Left renal cortex interstitium (tissue), 4 donors: ENCODE measurements at places on chromosomes 4 and X. TPM values are rescaled to one million over a fixed set of nuclear protein-coding genes. Genes with fewer than 3 reads are reported as not detected.

- DNase-seq = no peak
These were observed 43.5 kb upstream of the PAK3 start for GRCh38 chrX:111052478-111052877.

- no peak for DNase-seq
These were observed 101.9 kb downstream of the ARHGAP10 start for GRCh38 chr4:147833741-147834140.

- DNase-seq = peak; percentile 57
These were observed 2.8 kb upstream of the PCDH7 start for GRCh38 chr4:30717208-30718020.

- no peak for DNase-seq
These were observed 1.2 kb downstream of the HMGB3 start for GRCh38 chrX:150984169-150984824.

- DNase-seq = no peak
These were observed 2.4 kb downstream of the XAGE3 start for GRCh38 chrX:52865343-52865998.

- no peak for DNase-seq
These were observed 1.8 kb downstream of the TBC1D25 start for GRCh38 chrX:48541140-48541814.

GRCh38 chr4:122978109-122978508 is 55.7 kb upstream of the NUDT6 start:
- DNase-seq = no peak

GRCh38 chr4:96599752-96600151 is 759.9 kb downstream of the PDHA2 start:
- no peak for DNase-seq

DNA sequence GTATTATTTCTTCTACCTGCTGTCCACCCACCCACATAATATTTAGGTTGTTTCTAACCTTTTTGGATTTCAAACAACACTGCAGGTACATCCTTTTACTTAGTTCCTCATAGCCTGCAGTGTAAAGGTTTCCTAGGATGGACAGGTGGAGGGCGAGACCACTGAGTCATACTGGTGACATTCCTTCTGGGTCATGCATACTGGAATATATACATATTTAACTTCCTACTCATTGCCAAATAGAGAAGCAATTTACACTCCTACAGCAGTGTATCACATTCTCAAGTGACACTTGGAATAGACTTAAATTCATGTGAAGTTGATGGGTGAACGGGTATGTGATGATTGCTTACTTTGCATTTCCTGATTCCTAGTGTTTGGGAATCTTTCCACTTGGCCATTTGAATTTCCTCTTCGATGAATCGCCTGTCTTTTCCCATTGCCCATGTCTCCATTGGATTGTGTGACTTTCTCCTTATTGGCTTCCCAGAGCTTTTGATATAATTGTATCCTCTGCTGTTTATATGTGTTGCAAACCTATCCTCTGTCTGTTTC is 8.2 kb upstream of the PPP2R2C start:
- DNase-seq = no peak

DNA sequence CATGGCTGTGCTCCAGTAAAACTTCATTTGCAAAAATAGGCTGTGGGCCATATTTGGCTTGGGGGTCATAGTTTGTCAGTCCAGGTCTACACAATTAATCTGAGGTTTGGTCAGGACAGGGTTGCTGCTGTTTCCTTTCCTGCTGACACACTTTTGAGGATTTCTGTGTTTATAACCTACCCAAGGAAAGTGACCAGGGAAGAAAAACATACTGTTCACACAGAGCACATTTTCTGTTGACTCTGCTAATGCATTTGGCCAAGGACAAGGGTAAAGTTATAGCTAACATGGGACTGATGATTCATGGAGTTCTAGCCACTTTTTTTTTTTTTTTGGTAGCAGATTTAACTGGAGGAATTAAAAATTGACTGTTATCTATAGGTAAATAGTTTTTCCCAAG is 43.9 kb upstream of the GEMIN8 start:
- DNase-seq = peak; percentile 17

GRCh38 chr4:153159016-153159415 is 45.2 kb upstream of the TRIM2 start:
- no peak for DNase-seq

GRCh38 chr4:74545448-74545847 is 100.5 kb downstream of the AREG start:
- DNase-seq = no peak

DNA sequence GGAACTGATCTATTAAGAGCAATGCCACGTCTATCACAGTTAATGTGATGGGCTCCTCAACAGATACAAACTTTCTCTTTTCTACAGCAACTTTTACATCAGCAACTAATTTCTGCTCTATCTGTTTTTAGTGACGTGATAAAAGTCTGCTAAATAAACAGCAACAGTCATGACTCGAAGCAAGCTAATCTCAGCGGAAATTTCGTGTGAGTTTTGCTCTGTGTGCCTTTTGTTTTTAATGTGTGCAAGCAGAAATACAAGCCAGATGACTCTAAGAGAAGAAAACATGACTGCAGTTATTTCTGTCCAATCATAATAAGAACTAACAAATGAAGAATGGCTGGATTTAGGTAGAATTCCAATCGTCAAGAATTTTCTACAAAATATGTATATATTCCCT is 214.3 kb downstream of the LDB2 start:
- no peak for DNase-seq

GIMD1 gene
- not detected for polyA plus RNA-seq

MAP7D2 gene
- 2.8 TPM for polyA plus RNA-seq

ABCG2 gene
- 5.4 TPM for polyA plus RNA-seq

MAGEA2B gene
- not detected for polyA plus RNA-seq

NHS gene
- polyA plus RNA-seq = 29.4 TPM

GLOD5 gene
- 1.8 TPM for polyA plus RNA-seq

LAGE3 gene
- 15.1 TPM for polyA plus RNA-seq

PRDM5 gene
- 17.5 TPM for polyA plus RNA-seq
